ENCODE measurements at places on chromosomes 5 and 9.
A peak's percentile ranks its signal among the peaks of the same experiment; 100 is the strongest.

DNA sequence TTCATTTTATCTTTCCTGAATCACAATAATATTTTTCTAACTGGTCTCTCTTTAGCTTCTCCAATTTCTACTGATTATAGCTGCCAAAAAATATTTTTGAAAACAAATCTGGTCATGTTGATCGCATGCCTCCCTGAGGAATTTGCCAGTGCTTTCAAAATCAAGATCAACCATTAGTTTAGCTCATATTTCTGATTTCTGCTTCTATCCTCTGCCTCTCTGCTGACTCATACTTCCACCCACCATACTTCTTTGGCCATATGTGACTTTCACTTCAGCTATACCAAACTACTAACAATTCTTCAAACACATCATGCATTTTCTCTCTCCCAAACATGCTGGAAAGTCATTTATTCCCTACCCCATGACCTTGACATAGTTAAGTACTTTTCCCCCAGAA lies 636.5 kb downstream of the TLE1 start:
- DNase-seq: no peak

DNA sequence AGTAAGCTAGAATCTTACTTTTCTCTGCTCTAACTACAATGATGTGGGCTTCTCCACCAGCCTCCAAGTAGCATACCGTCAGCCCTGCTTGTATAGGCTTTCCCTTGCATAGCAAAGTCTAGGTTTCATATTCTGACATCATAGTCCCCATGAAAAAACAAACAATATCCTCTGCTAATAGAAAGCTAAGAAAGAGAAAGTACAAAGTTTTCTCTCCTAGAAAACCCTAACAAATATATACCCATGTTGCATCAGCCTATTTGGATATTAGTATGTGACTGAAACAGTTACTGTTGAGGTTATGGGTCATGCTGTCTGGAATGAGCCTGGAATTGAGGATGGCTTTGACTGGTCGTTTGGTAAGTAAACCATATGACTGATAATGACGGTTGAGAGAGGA lies 1696.0 kb downstream of the MAT2B start:
- no peak for DNase-seq

DNA sequence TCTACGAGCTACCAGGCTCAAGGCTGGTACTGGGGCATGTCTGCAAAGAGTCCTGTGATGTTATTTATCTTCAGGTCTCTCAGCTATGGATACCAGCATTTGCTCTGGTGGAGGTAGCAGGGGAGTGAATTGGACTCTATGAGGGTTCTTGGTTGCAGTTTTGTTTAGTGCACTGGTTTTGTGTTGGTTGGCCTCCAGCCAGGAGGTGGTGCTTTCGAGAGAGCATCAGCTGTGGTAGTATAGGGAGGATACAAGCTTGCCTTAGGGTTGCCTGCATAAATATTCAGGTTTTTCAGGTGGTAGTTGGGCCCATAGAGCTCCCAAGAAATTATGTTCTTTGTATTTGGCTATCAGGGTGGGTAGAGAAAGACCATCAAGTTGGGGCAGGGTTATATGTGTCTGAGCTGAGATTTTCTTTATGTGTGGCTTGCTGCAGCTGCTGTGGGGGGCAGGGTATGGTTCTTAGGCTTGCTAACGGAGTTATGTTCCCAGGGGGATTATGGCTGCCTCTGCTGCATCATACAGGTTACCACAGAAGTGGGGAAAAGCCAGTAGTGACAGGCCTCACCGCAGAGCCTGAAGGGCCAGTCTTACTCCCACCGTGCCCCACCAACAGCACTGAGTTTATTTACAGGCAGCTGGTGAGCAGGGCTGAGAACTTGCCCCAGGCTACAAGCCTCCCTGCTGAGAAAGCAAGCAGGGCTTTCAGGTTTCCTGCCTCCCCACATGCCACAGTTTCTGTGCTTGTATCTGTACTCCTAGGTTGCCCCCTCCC lies 9.7 kb upstream of the RIOK2 start:
- DNase-seq: no peak

GRCh38 chr5:36145311-36145710 lies 6.4 kb downstream of the LMBRD2 start:
- no peak for DNase-seq

DNA sequence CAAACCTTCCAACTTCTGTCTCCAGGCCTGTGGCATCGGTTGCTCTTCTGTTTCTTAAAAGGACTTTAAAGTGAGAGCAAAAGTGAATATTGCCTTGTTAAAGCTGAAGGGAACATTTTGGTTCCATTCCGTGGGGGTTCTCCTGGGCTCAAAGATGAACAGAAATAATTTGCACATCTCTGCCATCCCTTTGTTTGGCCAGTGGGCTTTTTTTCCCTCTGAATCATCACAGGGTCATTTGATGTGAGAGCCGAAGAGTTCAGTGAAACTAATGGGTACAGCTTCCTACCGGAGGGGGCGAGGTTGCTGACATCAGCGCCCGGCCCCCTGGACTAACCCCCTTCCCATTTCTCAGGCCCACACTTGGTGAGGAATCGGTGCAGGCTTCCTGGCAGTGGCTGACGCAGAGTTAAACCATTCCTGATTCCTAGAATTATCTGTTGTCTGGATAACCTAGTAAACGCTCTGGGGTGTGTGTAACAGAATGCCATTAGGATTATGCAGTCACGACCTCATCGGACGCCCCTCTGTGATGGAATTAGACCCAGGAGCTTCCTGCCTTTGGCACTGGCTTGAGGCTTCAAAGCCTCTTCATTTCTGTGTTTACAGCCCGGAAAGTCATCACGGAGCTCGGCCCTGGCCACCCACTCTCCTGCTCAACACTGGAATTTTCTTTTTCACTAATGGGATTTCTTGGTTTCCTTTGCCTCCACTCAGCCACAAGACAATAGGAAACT lies 61.6 kb upstream of the RPL26L1 start:
- DNase-seq: peak; percentile 78

Data from neural progenitor cell (in vitro differentiated cells).